ENCODE measurements at places on chromosomes 11 and 22.

- DNase-seq: no peak
These were observed 103.2 kb upstream of the KIRREL3 start for GRCh38 chr11:127103586-127104388.

GRCh38 chr22:43600265-43600664 lies 188.5 kb downstream of the MPPED1 start:
- DNase-seq: no peak

DNA sequence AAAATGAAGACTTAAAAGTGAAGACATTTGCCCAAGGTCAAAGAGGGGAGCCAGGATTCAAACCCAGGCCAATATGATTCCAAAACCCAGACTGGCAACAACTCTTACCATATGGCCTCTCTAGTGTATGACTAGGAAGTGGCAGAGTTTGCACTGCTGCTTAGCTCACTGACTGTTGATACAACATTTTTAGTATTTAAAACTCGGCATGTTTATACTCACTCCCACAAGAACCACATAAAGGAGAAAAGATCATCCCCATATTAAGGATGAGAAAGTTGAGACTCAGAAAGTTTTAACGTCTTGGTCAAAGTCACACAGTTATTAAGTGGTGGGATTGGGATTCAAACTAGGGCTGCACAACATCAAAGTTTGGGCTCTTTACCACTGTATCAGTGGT lies 81.7 kb downstream of the CCDC34 start:
- no peak for DNase-seq

DNA sequence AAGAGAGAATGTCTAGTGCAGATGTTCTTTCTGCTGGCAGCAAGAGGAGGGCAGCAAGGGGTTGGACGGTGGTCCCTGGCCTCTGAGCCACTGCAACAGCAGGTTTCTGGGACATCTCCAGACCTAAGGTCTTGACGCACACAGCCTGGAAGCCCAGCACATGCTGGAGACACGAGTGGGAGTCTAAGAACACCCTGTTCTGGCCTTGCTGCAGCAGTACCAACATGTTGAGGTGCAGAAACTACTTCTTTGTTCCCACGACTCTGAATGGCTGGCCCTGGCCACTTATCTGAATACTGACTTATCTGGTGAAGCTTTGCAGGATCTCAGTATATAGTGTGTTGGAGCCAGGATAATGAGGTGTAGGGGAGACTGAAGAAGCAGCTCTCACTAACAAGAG lies 6.8 kb downstream of the MICAL2 start:
- DNase-seq: no peak

DNA sequence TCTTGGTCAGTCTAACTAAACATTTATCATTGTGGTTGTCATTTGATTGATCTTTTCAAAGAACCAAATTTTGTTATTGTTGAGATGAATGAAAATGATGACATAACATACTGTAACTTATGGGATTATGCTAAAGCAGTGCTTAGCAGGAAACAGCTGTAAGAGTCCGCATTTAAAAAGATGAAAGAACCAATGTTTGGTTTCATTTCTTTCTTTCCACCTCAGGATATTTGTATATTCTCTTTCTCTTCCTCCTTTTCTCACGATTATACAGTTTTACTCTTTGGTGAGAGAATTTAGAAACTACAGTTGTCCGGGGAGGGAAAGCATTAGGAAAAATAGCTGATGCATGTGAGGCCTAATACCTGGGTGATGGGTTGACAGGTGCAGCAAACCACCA lies 23.1 kb downstream of the PIH1D2 start:
- DNase-seq: peak; percentile 54

GRCh38 chr11:18969720-18970119 lies 30.5 kb upstream of the MRGPRX1 start:
- no peak for DNase-seq

GRCh38 chr11:45079943-45080719 lies 66.3 kb upstream of the PRDM11 start:
- DNase-seq: peak; percentile 68

- DNase-seq: no peak
These were observed 197.0 kb upstream of the E2F8 start for GRCh38 chr11:19437760-19438159.

- DNase-seq: no peak
These were observed 244.1 kb downstream of the KIRREL3 start for GRCh38 chr11:126756421-126756820.

DNA sequence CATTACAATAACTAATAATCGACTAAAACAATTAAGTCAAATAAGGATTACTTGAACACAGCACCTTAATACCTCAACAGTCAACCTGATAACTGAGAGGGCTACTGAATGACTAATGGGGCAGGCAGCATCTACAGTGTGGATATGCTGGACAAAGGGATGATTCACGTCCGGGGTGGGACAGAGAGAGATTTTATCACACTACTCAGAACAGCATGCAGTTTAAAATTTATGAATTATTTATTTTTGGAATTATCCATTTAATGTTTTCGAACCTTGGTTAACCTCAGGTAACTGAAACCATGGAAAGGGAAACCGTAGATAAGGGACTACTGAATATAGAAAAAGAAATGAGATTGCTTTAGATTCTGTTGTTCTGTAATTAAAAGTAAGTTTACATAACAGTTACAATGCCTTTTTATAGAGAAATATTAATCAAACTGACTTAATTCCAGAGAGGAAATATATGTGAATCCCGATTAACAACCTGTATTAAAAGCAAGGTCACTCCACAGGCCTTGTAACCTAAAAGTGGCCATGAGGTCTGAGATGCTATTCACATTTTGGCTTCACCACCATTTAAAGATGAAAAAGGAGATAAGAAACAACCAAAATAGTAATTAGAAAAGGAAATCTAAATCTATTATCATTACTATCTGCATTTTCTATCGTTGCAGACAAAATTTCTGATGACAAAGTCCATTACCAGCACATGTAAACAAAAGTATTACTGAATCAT lies 119.0 kb upstream of the TP53AIP1 start:
- DNase-seq: no peak

DNA sequence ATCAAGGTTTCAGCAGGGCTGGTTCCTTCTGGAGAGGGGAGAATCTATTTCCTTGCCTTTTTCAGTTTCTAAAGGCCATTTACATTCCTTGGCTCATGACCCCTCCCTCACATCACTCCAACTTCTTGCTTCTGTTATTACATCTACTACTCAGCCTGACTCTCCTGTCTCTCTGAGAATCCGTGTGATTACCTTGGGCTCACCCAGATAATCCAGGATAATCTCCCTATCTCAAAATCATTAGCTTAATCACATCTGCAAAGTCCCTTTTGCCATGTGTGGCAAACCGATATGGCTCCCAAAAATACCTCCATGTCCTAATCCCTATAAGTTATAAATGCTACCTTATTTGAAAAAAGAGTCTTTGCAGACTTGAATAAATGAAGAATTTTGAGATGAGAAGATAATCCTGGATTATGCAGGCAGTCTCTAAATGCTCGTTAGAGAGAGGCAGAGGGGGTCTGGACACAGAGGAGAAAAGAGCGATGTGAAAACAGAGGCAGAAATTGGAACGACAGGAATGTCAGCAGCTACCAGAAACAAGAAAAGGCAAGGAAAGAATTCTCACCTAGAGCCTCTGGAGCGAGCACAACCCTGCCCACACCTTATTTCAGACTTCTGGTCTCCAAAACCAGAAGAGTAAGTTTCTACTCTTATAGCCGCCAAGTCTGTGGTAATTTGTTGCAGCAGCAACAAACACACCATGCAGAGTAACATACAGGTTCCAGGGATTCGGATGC lies 23.6 kb upstream of the ARHGAP32 start:
- no peak for DNase-seq

DNA sequence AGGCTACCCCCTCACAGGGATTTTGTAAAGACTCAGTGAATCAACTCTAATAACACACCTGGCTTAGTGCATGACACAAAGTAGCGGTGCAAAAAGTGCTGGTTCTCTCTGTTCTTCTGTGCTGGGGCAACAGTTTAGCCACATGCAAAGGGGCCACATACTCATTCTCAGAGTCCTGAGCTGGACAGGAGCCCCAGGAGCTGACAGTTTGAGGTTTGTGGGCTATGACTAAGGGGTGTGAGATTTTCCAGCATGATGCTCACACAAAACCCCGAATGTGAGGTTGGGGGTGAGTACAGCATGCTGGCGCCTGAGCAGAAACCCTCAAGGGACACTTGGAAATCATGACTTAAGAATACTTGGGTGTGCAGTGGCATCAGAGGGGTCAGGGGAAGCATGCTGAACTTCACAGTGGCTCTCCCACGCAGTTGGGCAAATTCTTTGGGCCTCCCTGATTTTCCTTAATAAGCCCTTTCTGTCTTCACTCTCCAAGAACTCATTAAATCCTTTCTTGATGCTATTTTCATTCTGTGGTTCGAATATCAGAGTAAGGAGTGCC lies 31.0 kb downstream of the TMPRSS5 start:
- no peak for DNase-seq

- DNase-seq: no peak
These were observed 245.7 kb downstream of the NXPE2 start for GRCh38 chr11:114924042-114924441.

DNA sequence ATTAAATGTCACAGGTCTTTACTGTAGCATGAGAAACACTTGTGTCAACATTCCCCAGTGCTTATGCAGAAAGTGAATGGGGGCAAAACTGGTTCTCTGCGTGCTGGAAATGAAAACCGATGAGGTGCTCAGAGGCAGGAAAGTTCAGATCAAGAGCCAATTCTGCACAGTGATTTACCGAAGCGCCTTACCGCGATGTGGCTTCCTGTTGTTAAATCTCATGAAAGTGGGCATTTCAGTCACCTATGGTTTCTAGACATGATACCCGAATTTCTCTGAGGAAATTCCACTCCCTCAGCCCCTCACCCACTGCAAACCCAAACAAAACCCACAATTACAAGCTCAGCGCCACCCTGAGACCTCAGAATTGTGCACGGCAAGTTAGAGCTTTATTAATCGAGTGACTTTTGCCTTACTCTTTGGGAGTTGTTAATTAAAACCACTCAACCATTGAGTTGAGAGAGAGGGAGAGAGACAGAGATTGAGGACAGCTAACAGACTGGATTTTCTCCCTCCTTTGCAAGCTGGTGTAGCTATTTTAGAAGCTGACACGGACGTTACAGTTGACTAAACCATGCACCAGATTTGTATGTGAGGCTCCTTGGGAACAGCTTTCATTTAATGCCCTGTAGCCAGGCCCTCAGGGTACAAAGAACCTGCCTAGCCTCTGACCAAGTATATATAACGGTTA lies 196.4 kb downstream of the DBX1 start:
- DNase-seq: no peak

GRCh38 chr22:36617694-36618522 lies 85.6 kb downstream of the CACNG2 start:
- no peak for DNase-seq

- no peak for DNase-seq
These were observed 78.8 kb downstream of the ST3GAL4 start for GRCh38 chr11:126433989-126434949.

GRCh38 chr22:19897726-19898125 lies 43.1 kb upstream of the GNB1L start:
- no peak for DNase-seq

GRCh38 chr11:68513930-68514487 lies 53.5 kb downstream of the PPP6R3 start:
- DNase-seq: no peak

DNA sequence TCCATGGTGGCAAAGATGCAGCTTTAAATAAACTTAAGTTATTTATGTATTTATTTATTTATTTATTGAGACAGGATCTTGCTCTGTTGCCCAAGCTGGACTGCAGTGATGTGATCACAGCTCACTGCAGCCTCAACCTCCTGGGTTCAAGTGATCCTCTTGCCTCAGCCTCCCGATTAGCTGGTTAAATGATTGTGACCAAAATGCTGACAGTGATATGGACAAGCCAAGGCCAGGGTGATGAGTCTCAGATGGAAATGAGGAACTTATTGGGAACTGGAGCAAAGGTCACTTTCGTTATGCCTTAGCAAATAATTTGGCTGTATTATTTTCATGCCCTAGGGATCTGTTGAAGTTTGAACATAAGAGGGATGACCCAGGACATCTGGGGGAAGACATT lies 9.3 kb upstream of the LRP5 start:
- DNase-seq: no peak

DNA sequence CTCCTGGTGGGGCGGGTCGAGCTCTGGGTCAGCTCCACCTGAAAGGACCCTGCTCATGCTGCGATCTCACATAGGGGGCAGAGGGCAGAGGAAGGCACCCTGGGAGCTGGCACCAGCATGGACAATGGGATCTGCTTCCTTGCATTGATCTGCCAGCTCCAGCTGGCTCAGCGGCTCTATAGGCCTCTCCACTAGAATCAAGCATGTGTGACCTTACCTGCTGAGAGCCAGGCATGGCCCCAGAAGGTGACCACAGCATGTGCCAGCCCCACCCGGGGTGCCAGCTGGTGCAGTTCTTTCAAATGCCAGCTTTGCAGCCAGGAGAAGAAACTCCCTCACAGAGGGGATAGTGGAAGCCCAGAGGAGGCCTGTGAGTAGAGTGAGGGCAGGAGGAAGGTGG lies 22.0 kb upstream of the KLHL35 start:
- DNase-seq: no peak

DNA sequence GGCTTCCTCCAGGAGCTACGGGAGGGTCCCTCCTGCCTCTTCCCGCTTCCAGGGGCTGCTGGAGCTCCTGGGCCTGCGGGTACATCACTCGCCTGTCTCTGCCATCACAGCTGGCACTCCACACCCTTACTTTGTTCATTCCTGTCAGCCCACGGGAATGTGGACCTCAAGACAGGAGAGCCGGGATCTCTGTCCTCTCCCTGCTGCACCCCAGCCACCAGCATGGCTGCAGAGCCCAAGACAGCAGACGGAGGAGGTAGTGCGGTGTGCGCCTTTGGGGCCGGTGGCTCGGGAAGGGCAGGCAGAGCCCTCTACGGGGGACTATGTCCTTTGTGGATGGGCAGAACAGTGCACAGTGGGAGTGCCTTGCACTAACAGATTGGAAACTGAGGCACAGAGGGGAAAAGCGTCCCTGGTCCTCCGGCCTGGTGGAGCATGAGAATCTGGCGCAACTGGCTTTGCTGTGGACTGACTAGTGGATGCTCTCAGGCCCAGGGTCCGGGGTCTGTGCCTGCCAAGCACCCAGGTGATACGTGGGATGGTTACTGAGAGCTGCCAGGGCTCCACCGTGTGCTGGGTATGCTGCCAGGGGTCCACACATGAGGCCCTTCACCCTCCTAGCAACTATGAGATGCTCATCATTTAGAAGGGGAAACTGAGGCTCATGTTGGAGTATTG lies 47.3 kb downstream of the IGF2 start:
- DNase-seq: no peak

- DNase-seq: no peak
These were observed 4.8 kb downstream of the MRGPRG start for GRCh38 chr11:3213659-3214419.

All from germinal center (tissue), 1 donor.